Activated CD4-positive, alpha-beta memory T cell treated with anti-CD3 and anti-CD28 coated beads, Interleukin-2, amount 10 ng/mL, durations not matched to agents 7 days and 5 days (primary cell): ENCODE measurements at places on chromosomes 7 and 10. TPM values are rescaled to one million over a fixed set of nuclear protein-coding genes. Genes with fewer than 3 reads are reported as not detected.
A peak's percentile ranks its signal among the peaks of the same experiment; 100 is the strongest.

GRCh38 chr7:4769761-4770160 lies 5.7 kb upstream of the AP5Z1 start:
- DNase-seq = no peak

The NME8 gene
- not detected for total RNA-seq

The CTTNBP2 gene
- not detected for total RNA-seq

GRCh38 chr7:114312649-114313048 lies 102.0 kb upstream of the FOXP2 start:
- no peak for DNase-seq

- no peak for DNase-seq
Measured at GRCh38 chr7:74482629-74483401, 29.1 kb downstream of the GTF2IRD1 start.

The TFPI2 gene
- not detected for total RNA-seq

- DNase-seq = peak; percentile 69
Measured at GRCh38 chr10:62082729-62083411, 181.4 kb downstream of the ARID5B start.
